Amniotic epithelial cell (primary cell): ENCODE measurements at places on chromosomes 1 and 21.

GRCh38 chr1:70093250-70093975 is 112.0 kb downstream of the LRRC40 start:
- DNase-seq = no peak

- DNase-seq = no peak
Observed at GRCh38 chr1:115906627-115907026, 65.7 kb upstream of the NHLH2 start.

DNA sequence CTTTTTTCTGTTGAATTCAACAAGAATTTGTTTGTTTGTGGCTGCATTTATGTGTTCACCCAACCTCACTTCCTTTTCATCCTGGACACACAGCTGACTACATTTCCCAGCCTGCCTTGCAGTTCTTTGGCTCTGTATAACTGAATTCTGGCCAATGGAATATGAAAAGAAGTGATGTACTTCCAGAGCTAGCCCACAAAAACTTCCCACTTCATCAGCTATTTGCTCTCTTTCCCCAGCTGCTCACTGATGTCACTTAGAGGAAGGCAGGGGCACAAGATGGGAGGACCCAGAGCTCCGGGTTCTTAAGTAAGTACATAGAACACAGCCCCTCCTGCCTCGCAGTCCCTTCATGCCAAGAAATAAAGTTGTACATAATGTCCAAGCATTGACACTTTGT is 235.0 kb upstream of the FGGY start:
- peak; percentile 87 for DNase-seq

DNA sequence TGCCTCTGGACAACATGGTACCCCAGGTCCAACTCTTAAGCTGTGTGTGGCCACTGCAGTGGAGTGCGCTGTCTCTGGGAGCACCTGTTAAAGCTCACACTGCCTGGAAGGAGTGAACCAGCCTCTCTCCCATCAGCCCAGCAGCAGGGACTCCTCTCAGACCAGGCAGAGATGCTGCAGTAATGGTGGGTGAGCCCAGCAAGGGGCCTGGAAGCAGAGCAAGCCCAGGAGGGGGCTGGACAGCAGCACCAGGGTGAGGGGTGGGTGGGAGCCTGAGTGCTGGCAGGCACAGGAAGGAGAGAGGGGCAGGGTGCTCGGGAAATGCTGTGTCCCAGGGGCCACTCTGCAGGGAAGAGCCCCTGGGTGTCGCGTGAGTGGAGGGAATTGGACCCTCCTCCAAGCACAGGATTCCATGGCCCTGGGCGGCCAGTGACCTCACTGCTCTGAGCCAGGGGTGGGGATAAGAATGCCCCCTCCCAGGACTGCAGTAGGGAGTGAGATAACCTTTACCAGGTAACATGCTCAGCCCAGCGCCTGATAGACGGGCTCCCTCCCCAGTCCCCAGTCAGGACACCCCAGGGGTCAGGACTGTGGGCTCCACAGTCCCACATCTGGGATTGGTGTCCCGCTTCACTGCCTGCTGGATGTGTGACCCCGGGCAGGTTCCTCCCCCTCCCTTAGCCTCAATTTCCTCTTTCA is 313.1 kb downstream of the MATN1 start:
- DNase-seq = no peak

GRCh38 chr1:54212872-54213271 is 12.9 kb downstream of the MRPL37 start:
- DNase-seq = no peak

DNA sequence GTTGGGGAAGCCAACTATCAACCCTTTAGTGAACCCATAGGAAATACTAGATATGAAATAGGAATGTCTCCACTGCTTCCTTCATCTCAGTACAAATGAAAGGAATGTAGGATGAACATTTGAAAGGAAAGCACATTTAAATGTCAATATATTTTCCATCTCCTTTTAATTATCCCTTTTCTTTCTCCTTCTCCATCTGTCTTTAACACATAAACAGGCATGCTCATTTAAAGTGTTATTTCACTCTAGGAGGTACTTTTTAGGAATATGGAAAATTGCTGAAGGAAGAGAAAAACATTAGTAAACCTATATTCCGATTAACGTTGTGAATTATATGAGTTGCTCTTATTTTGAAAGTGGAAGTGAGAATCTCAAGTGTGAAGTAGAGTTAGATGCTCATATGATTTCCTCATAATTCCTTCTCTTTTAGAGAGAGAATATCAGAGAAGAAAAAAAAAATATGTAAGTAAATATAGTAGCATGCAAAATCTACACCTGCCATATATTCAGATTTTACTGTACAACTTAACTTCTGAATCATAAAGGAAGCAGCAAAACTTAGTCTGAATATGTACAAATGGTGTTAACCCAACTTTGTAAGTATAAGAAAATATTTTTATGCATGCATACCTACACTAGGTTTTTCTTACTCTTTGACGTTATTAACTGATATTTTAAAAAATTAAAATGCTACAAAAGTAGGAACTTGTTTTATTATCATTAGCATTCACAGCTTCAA is 406.9 kb upstream of the B3GALT2 start:
- DNase-seq = no peak

DNA sequence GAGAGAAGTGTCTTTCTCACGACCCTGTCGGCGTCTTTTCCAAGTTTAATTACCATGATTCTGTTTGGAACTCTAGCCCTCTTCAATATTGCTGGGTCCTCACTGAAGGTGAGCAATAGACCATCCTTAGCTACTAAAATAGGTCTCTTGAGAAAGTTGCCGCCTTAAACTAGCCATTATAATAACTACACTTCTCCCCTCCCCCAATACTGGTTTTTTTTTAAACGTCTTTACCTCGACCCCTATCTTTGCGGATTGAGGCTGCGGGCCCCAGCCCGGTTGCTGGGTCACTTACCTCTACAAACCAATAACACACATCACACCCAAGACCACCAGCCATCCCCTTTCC is 672 bp downstream of the ENSA start:
- no peak for DNase-seq

- peak; percentile 23 for DNase-seq
Observed at GRCh38 chr1:234649432-234650081, 39.6 kb upstream of the IRF2BP2 start.

GRCh38 chr1:36991551-36991950 is 42.8 kb downstream of the GRIK3 start:
- no peak for DNase-seq

- DNase-seq = peak; percentile 85
Observed at GRCh38 chr1:112390775-112391602, 5.0 kb upstream of the CTTNBP2NL start.

DNA sequence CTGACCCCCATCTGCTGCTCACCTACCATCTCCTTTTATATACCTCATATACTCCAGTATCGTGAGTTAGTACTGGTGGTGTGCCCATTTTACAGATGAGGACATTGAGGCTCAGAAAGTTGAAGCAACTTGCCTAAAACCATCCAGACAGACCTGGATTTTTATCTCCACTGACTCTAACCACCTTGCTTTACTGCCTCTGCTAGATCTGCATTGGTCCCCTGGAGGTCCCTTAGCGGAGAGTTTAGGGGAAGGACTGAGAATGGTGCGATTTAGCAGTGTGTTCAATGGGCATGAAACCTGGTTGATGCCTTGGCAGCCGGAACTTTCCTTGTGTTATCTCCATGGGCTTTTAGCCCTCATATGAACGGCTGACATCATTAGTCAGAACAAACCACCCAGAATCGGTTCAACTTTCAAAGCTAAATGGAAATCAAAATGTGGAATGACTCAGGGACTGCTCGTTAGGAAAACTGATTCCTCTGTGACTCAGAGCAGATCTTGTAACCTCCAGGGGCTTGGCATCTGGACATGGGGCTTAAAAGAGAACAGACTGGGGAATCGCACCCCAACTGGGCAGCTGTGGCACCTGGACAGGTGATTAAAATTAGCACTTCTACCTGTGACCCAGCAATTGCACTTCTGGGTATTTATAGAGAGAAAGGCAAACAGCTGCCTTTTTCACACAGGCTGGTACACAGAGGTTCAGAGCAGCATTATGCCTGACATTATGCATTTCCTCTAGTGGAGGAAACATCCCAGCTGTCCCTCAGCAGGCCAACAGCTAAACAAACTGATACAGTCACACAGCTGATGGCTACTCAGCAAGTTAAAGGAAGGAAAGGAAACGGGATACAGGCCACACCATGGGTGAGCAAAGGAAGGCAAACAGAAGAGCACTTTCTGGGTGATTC is 25.3 kb downstream of the TMEM51 start:
- peak; percentile 94 for DNase-seq

DNA sequence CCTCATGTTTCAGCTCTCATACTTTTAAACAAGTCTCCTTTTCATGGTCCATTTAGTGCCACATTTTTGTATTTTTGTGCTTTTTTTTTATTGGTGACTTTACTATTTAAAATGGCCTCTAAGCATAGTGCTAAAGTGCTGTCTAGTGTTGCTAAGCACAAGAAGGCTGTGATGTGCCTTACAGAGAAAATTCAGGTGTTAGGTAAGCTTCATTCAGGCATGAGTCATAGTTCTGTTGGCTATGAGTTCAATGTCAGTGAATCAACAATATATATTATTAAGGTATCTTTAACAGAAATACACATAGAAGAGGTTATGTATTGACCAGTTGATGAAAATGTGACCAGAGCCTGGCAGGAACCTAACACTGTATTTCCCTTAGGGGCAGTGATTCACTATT is 12.8 kb upstream of the FUBP1 start:
- DNase-seq = no peak

GRCh38 chr1:168926236-168926635 is 180.3 kb upstream of the ATP1B1 start:
- no peak for DNase-seq

DNA sequence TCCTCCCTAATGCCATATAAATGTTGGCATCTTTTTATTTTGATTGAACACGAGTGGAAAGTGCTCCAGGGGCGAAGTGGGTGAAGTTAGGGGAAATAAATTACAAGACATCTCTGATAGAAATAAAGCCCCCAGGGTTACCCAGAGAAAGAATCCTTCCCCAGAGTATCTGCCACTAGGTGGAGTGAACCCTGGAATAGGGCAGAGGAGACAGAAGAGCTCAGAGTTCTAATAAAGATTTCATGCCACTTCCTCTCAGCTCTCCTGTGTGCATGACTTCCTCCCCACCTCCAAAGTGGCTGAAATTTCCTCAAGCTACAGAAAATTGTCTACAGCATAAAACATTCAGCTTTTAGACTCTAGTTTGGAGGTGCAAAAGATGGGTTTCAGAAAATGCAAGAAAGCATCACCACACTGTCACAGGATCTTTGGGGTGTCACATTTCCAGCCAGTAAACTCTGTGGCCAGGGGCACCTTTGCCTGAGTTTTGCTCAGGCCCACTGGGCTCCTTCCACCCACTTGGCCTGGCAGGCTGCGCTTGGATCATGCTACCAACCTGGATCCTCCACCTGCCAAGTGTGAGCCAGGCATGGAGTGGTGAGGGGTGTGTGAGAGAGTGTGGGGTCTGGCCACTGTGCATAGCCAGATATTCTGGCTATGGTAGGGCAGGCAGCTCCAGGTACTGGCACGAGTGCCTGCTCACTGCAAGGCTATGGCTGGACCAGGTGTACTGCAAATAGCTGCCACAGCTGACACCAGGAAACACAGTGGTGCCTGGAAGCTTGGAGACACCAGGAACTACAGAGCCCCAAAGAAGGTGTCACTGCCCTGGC is 208.8 kb upstream of the USP25 start:
- DNase-seq = no peak

DNA sequence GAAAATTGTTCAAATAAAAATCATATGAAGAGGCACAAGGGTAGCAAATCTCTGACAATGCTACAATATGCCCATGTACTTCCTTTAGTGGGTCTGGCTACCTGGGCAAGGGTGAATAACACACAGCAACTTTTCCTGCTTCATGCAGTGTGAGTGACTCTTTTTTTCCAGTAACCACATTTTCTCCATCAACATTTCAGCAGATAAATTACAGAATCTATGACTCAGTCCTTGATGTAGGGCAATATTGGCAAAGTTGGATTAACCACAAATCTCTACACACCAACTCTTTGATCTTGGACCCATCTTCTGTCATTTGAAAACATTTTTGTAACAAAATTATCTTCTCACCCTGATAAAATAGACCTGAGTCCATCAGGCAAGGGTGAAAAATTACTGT is 31.7 kb downstream of the ERICH3 start:
- DNase-seq = peak; percentile 7

GRCh38 chr1:177080564-177080963 is 83.9 kb downstream of the ASTN1 start:
- no peak for DNase-seq

DNA sequence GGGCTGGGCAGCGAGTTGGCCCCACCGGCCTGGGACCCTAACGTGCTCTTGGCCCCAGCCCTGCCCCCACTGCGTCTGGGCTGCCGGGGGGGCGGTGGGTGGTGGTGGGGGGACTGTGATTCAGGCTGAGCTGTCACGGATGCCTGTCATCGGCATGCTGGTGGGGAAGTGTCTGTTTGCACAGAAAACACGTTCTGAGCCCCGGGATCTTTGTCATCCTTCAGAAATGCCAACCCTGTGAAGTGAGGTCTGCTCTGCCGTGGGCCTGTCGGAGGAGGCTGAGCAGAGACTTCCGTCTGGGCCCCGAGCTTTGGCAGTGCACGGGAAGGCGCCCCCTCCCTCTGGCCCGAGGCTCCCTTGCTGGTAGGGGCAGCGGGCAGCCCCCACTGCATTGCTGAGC is 24.3 kb upstream of the PLCH2 start:
- peak; percentile 60 for DNase-seq

- peak; percentile 13 for DNase-seq
Observed at GRCh38 chr21:21210552-21210951, 212.3 kb downstream of the NCAM2 start.

DNA sequence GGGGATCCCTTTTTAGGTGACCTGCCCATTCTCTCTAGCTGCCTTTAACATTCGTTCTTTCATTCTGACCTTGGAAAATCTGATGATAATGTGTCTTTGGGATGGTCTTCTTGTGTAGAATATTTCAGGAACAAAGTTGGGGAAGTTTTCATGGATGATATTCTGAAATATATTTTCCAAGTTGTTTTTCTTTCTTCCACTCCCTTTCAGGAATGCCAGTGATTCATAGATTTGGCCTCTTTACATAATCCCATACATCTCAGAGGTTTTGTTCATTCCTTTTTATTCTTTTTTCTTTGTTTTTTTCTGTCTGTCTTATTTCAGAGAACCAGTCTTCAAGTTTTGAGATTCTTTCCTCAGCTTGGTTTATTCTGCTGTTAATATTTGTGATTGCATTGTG is 13.9 kb upstream of the SCMH1 start:
- peak; percentile 59 for DNase-seq

GRCh38 chr1:116019653-116020253 is 43.4 kb downstream of the SLC22A15 start:
- no peak for DNase-seq

- no peak for DNase-seq
Observed at GRCh38 chr21:40200946-40201345, 333.7 kb downstream of the PCP4 start.

- DNase-seq = no peak
Observed at GRCh38 chr1:175188936-175189335, 3.6 kb downstream of the KIAA0040 start.

DNA sequence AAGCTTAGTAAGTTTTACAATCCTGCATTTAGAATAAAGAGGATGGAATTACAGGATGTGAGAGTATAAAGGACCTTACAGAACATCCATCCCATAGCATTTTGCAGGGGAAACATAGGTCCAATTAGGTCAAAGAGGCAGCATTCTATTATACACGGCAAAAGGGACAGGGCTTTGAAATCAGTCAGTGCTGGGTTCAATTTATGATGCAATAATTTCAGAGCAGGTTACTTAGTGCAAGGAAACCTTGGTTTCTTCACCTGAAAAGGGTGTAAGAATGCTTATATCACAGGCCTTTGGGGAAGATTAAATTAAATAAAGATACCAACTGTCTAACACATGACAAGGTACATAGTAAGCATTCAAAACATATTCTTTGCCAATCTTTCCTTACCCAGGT is 17.1 kb upstream of the NTNG1 start:
- no peak for DNase-seq

- peak; percentile 82 for DNase-seq
Observed at GRCh38 chr1:29105822-29106221, 17.9 kb downstream of the TMEM200B start.
